GM23248 (cell line): ENCODE measurements at places on chromosomes 3 and 15.

- peak overlapping the region; percentile 95 for H3K4me3 ChIP-seq
- DNase-seq = no peak
- no peaks in the 10 kb centered on the region for H3K27me3 ChIP-seq
- H3K27ac ChIP-seq = no peak overlapping the region
- no peaks in the 10 kb centered on the region for H3K36me3 ChIP-seq
These were observed 348 bp upstream of the DPP8 start for GRCh38 chr15:65517866-65518207.

DNA sequence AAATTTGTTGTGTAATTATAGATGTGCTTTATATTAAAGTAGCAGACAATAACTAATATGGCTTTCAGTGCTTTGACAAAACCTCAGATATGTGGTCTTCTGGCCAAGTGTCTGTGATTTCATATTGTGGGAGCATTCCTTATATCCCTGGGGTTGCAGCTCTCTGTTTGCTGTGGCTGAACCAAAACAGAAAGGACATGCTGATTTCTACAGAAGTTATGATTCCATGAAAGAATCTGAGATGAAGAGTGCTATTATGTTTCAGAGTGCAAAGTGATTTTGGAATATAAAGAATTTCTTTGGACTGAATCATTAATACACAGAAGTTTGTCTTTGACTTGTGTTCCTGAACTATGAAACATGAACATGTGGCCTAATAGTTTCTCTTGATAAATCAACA is 36.5 kb downstream of the CDV3 start:
- no peak overlapping the region for H3K4me3 ChIP-seq
- DNase-seq = peak; percentile 30
- H3K4me1 ChIP-seq = peaks cover 5% of the 10 kb centered on the region; the same call in 1 of the 2 replicates
- no peaks in the 10 kb centered on the region for H3K27me3 ChIP-seq

DNA sequence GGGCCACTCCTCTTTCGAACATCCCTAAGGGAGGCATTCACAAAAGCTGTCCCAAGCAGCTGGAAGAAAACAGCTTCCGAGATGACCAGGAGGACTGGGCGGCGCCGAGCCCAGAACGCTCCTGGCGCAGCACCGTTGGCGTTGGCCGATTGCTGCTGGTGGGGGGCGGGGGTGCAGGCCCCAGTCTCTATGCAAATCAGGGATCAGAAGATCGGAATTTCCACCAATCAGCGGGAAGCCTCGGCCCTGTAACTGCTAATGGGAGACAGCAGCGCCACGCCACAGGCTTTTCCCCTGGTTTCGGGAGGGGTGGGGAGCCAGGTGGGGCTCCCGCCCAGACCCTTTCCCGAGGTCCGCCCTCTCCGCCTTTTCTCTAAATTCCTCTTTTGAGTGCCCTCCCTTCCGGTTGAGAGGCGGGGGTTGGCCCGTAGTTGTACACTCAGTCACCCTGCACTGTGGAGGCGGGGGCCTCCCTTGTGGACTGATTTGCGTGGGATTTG is 27.0 kb downstream of the HMCES start:
- no peaks in the 10 kb centered on the region for H3K27me3 ChIP-seq
- no peaks in the 10 kb centered on the region for H3K4me1 ChIP-seq
- H3K27ac ChIP-seq = peak overlapping the region; percentile 38
- H3K36me3 ChIP-seq = peaks cover 4% of the 10 kb centered on the region; the same call in 1 of the 2 replicates
- peak overlapping the region; percentile 46 for H3K4me3 ChIP-seq

- no peaks in the 10 kb centered on the region for H3K36me3 ChIP-seq
- H3K27me3 ChIP-seq = 0 out of 2 replicates have a peak, but pooled peaks cover 15% of the 10 kb centered on the region
- peaks cover 25% of the 10 kb centered on the region for H3K4me1 ChIP-seq
- peak overlapping the region; percentile 74 for H3K4me3 ChIP-seq
- peak; percentile 75 for DNase-seq
- H3K27ac ChIP-seq = no peak overlapping the region
These were observed 1.2 kb downstream of the CADPS start for GRCh38 chr3:62873761-62874710.

- peaks cover 31% of the 10 kb centered on the region for H3K4me1 ChIP-seq
- peaks cover 18% of the 10 kb centered on the region; the same call in 1 of the 2 replicates for H3K36me3 ChIP-seq
- H3K27me3 ChIP-seq = no peaks in the 10 kb centered on the region
- H3K27ac ChIP-seq = peak overlapping the region; percentile 93
- H3K4me3 ChIP-seq = peak overlapping the region; percentile 57
These were observed 23.8 kb upstream of the TM2D3 start for GRCh38 chr15:101675796-101676582.

DNA sequence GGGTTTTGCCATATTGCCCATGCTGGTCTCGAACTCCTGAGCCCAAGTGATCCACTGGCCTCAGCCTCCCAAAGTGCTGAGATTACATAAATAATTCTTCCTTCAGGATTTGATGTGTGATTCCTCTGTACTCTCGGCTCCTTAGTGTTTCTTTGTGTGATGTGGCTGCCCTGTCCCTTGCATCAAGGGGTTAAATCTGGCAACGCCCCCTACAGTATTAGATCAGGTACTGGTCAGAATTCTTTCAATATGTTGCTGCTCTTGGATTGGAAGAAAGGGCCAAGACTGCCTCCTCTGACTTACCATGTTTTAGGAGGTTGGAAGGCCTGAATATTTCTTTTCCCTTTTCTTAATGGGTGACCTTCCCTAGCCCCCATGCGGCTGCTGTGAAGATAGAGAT is 390.6 kb upstream of the WNT5A start:
- H3K4me1 ChIP-seq = no peaks in the 10 kb centered on the region
- DNase-seq = no peak
- H3K27me3 ChIP-seq = peaks cover 6% of the 10 kb centered on the region; the same call in 1 of the 2 replicates
- H3K4me3 ChIP-seq = no peak overlapping the region

- H3K27ac ChIP-seq = no peak overlapping the region
- no peaks in the 10 kb centered on the region for H3K4me1 ChIP-seq
- no peaks in the 10 kb centered on the region for H3K27me3 ChIP-seq
- no peak for DNase-seq
- no peak overlapping the region for H3K4me3 ChIP-seq
These were observed 21.1 kb upstream of the RHO start for GRCh38 chr3:129507181-129507831.

- H3K4me1 ChIP-seq = no peaks in the 10 kb centered on the region
- DNase-seq = no peak
- H3K27me3 ChIP-seq = no peaks in the 10 kb centered on the region
- H3K36me3 ChIP-seq = no peaks in the 10 kb centered on the region
- no peak overlapping the region for H3K4me3 ChIP-seq
These were observed 293.7 kb downstream of the NSUN3 start for GRCh38 chr3:94356581-94356980.

GRCh38 chr3:177550667-177551066 is 353.4 kb upstream of the TBL1XR1 start:
- no peaks in the 10 kb centered on the region for H3K27me3 ChIP-seq
- H3K4me3 ChIP-seq = no peak overlapping the region
- H3K4me1 ChIP-seq = peaks cover 10% of the 10 kb centered on the region
- DNase-seq = no peak
- no peak overlapping the region for H3K27ac ChIP-seq
- no peaks in the 10 kb centered on the region for H3K36me3 ChIP-seq

DNA sequence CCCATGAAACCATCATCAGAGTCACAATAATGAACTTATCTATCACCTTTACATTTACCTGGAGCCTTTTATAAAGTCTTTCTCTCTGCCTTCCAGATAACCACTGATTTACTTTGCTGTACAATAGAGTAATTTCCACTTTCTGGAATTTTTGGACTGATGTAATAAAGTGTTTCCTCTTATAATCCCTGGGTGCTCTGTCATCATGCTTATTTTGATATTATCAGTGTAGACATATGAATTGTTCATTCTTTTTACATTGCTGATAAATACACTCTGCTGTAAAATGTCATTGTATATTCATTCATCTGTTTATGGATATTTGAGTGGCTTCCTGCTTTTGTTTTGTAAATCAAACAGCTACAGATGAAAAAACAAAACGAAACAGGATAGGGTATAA is 27.0 kb upstream of the IREB2 start:
- DNase-seq = no peak
- no peak overlapping the region for H3K27ac ChIP-seq
- peaks cover 21% of the 10 kb centered on the region; the same call in 1 of the 2 replicates for H3K27me3 ChIP-seq

DNA sequence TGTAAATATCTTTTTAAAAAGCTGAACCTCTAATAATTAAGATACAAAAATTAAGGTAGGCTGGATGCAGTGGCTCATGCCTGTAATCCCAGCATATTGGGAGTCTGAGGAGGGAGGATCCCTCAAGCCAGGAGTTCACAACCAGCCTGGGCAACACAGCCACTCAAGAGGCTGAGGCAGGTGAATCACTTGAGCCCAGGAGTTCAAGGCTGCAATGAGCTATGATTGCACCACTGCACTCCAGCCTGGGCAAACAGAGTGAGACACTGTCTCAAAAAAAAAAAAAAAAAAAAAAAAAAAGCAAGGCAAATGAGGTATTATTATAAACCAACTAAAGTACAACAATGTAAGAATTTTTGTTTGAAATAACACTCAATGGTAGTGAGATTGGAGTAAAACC is 47.6 kb downstream of the EFHB start:
- H3K4me1 ChIP-seq = peaks cover 14% of the 10 kb centered on the region
- no peak overlapping the region for H3K4me3 ChIP-seq
- no peaks in the 10 kb centered on the region for H3K27me3 ChIP-seq
- no peak overlapping the region for H3K27ac ChIP-seq

GRCh38 chr3:10772271-10773161 is 43.5 kb upstream of the SLC6A11 start:
- H3K27me3 ChIP-seq = 0 out of 2 replicates have a peak, but pooled peaks cover 3% of the 10 kb centered on the region
- peak; percentile 13 for DNase-seq
- H3K4me3 ChIP-seq = no peak overlapping the region
- H3K27ac ChIP-seq = no peak overlapping the region
- no peaks in the 10 kb centered on the region for H3K36me3 ChIP-seq
- no peaks in the 10 kb centered on the region for H3K4me1 ChIP-seq

DNA sequence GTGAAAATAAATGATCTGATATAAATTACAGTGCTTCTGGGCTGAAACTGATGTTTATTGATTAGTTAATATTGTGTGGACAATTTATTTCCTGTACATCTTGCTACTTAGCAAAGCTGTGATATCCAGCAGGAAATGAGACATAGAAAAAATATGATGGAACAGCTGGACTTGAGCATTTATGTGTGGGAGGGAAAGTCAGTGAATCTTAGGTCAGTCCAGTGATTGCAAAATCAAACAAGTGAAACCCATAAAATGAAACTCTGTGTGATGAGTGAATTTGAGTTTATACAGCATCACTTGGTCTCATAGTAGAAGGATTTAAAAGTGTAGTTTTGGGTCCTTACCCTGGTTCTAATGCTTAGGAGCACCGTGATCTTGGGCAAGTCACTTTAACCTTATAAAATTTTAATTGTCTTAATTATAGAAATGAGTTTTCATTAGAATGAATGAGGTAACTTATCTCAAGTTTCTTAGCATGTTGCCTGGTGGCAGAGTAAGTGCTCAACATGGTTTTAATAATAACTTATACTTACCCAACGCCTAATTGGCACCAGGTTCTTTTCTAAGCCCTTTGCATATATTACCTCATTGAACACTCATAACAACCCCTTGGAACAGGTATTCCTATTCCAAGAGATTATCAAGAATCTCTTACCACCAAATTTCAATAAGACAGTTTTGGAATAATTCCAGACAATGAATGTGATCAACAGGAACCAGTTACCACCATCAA is 194.6 kb downstream of the ADAMTSL3 start:
- H3K27ac ChIP-seq = peak overlapping the region; percentile 34
- peak overlapping the region; percentile 32 for H3K4me3 ChIP-seq
- peaks cover 54% of the 10 kb centered on the region for H3K4me1 ChIP-seq

- no peak overlapping the region for H3K27ac ChIP-seq
- no peak for DNase-seq
- H3K27me3 ChIP-seq = no peaks in the 10 kb centered on the region
- no peak overlapping the region for H3K4me3 ChIP-seq
These were observed 59.5 kb downstream of the FNDC3B start for GRCh38 chr3:172098698-172099494.

GRCh38 chr3:197495999-197496745 is 59.6 kb downstream of the BDH1 start:
- 0 out of 2 replicates have a peak, but pooled peaks cover 6% of the 10 kb centered on the region for H3K4me1 ChIP-seq
- no peak overlapping the region for H3K27ac ChIP-seq
- no peaks in the 10 kb centered on the region for H3K36me3 ChIP-seq
- no peak overlapping the region for H3K4me3 ChIP-seq
- DNase-seq = no peak
- no peaks in the 10 kb centered on the region for H3K27me3 ChIP-seq

GRCh38 chr3:21446027-21446426 is 305.0 kb downstream of the ZNF385D start:
- no peaks in the 10 kb centered on the region for H3K27me3 ChIP-seq
- DNase-seq = no peak
- no peaks in the 10 kb centered on the region for H3K36me3 ChIP-seq
- H3K27ac ChIP-seq = no peak overlapping the region
- no peak overlapping the region for H3K4me3 ChIP-seq

DNA sequence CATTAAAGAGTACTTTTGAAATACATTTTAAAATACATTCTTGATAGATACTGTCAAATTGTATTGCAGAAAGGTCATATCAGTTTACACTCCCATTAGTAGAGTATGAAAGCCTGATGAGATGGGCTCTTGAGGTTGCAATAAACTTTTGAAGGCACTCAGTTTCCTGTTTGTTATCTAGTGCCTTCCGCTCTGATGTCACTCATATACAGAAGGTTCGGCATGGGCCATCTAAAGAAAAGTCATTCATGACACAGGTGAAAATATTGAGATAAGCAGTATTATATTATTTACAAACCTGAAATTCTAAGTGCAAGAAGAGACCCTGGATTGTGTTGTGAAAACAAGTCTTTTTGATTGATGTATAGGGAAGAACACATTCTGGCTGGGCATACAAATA is 36.5 kb upstream of the DENND4A start:
- DNase-seq = no peak
- H3K4me1 ChIP-seq = peaks cover 12% of the 10 kb centered on the region
- no peak overlapping the region for H3K4me3 ChIP-seq
